ENCODE measurements at places on chromosomes 7 and 10.

GRCh38 chr10:120891365-120891764 is 40.2 kb downstream of the WDR11 start:
- DNase-seq, result peak; percentile 3

- DNase-seq, result no peak
These were observed 466.2 kb downstream of the TYW1 start for GRCh38 chr7:67462781-67463191.

- no peak for DNase-seq
These were observed 106.3 kb downstream of the GRK5 start for GRCh38 chr10:119313644-119314043.

DNA sequence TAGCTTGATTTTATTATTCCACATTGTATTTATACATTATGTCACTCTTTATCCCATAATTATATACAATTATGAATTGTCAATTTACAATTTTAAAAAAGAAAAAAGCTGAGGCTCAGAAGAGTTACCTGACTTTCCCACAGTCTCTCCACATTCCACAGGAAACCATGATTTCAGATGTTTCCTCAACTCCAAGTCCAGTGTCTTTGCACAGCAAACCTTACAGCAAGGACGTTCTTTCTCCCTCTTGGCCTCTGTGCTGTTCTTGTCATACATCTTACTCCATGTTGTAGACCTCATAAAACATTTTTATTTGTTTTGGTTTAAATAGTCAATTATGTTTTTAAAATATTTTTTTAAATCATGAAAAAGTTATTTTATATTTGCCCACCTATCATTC is 34.9 kb upstream of the GRB10 start:
- no peak for DNase-seq

DNA sequence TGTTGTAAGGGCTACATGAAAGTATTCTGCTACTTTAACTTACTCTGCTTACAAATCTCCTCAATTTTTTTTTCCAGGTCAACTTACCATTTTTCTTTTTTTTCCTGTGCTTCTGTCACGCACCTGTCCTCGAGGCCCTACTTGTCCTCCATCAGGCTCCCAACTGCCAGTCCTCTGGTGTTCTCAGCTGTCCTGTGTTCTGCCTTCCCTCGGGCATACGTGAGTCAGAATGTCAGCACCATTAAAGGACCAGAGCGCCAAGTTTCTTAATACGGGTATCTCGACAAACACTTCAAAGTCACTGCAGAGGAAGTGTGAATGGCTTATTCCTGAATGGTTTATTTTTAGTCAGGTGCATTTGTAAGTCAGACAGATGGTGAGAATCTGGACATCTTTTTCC is at the start of gene TEX47:
Gene TEX47, minus strand, starts transcription at position 185 of the 400 bp plus-strand sequence. CDS start 795 bp downstream, outside the sequence.
- no peak for DNase-seq

- no peak for DNase-seq
These were observed 12.6 kb upstream of the ARL4A start for GRCh38 chr7:12674861-12675260.

- DNase-seq, result no peak
These were observed 47.3 kb upstream of the TES start for GRCh38 chr7:116162992-116163391.

DNA sequence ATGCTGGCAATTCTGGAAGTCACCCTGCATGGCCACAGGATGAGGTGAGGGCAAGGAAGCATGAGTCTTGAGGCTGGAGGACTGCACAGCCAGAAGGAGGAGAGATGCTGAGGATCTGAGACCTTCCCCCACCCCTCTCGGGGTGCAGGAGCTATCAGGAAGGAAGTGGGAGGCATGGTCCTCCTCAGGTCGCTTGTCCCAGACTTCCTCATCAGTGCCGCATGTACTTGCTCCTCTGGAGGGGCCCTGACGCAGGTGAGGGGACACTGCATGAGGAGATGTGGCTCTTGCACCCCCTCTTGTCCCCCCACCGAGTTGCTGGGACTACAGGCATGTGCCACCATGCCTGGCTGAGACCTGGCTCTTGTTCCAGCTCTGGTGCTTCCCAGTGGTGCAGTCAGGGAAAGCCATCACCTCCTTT is 5.7 kb upstream of the ZMIZ1 start:
- no peak for DNase-seq
